ENCODE measurements at places on chromosomes 1 and 21. TPM values are rescaled to one million over a fixed set of nuclear protein-coding genes. Genes with fewer than 3 reads are reported as not detected.

DNA sequence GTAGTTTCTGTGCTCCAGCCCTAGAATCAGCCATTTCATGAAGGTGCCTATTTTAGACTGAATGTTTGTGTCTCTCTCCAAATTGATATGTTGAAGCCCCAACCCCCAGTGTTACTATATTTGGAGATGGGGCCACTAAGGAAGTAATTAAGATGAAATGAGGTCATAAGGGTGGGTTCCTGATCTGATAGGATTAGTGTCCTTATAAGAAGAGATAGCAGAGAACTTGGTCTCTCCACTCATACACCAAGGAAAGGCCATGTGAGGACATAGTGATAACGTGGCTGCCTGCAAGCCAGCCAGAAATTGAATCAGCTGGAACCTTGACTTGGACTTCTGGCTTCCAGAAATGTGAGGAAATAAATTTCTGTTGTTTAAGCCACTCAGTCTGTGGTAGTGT is 12.3 kb downstream of the RAVER2 start:
- H3K27ac ChIP-seq, result no peak overlapping the region
- H3K4me1 ChIP-seq, result peaks cover 10% of the 10 kb centered on the region
- DNase-seq, result peak; percentile 48
- H3K27me3 ChIP-seq, result no peaks in the 10 kb centered on the region
- H3K36me3 ChIP-seq, result no peaks in the 10 kb centered on the region
- H3K4me3 ChIP-seq, result no peak overlapping the region

DNA sequence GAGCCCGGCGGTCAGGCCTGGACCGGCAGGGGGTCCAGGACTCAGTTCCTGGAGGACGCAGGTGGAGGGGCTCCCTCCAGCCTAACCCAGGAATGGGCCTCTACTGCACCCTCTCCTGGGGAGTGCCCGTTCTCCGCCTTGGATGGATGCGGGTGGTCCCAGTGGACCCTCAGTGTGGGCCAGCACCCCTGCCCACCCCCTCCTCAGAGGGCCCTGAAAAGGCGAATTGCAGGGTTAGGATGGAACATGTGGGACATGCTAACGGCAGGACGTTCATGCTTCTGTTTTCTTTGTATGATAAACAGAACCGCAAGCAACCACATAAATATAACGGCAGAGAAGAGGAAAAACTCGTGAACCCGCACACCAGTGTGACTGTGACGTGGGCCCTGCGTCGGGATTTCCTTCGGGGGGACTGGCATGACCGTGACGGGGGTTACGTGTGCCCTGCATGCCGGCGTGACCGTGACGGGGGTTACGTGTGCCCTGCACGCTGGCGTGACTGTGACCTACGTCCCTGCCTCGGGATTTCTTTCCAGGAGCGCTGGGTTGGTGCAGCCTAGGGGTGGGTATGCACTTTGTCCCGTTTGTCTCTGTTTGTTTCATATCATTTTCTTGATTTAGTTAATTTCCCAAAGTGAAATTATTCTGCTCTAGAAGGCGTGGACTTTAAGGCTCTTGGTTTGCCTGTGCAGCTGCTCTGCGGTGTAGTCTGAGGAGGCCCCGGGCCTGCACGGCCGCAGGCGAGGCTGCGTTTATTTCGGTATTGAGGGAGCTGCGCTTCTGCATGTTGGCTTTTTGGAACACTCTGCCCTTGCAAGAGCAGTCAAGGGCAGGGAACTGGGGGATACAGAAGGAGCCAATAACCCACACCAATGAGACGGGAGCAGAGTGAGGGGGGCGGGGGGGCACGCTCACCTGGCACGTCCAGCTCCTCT is 3.1 kb downstream of the FTCD start:
- H3K4me1 ChIP-seq, result peaks cover 42% of the 10 kb centered on the region
- peak overlapping the region; percentile 91 for H3K27ac ChIP-seq
- DNase-seq, result no peak
- no peaks in the 10 kb centered on the region for H3K36me3 ChIP-seq
- no peaks in the 10 kb centered on the region for H3K27me3 ChIP-seq

DNA sequence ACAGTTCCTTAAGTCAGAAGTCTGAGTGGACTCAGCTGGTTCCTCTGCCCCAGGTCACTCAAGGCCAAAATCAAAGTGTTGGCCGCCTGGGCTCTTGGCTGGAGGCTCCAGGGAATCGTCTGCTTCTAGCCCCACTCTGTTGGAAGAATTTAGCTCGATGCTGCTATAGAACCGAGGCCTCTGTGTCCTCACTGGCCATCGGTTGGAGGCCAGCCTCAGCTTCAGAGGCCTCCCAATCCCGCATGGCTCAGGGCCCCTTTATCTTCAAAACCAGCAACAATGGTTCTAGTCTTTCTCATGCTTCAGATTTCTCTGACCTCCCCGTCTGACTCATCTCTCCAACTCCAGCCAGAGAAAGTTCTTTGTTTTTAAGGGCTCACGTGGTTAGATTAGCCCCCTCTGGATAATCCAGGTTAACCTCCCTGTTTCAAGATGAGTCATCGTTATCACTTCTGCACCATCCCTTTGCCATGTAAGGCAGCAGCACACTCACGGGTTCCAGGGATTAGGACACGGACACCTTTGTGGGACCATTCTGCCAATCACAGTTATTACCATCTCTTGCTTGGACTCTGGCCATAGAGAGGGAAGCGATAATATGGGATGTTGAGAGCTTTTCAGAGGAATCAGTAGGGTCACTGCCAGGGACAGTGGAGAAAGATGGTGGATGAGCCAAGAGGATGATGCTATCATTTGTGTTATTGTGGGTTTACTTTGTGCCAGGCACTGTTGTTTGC is 13.6 kb downstream of the FHAD1 start:
- H3K4me1 ChIP-seq, result no peaks in the 10 kb centered on the region
- no peak overlapping the region for H3K4me3 ChIP-seq
- H3K27me3 ChIP-seq, result no peaks in the 10 kb centered on the region
- DNase-seq, result no peak
- no peaks in the 10 kb centered on the region for H3K36me3 ChIP-seq

GRCh38 chr1:167862432-167863076 is 51.4 kb downstream of the ADCY10 start:
- H3K4me3 ChIP-seq, result no peak overlapping the region
- H3K4me1 ChIP-seq, result no peaks in the 10 kb centered on the region
- no peaks in the 10 kb centered on the region for H3K36me3 ChIP-seq
- no peaks in the 10 kb centered on the region for H3K27me3 ChIP-seq

ANGPTL1 gene
- polyA plus RNA-seq, result not detected
